ENCODE measurements at places on chromosomes 1 and 21. TPM values are rescaled to one million over a fixed set of nuclear protein-coding genes. Genes with fewer than 3 reads are reported as not detected.
A peak's percentile ranks its signal among the peaks of the same experiment; 100 is the strongest.

GRCh38 chr1:46488343-46489168 is 1.1 kb upstream of the DMBX1 start:
- H3K27me3 ChIP-seq = peaks cover 100% of the 10 kb centered on the region
- no peaks in the 10 kb centered on the region for H3K36me3 ChIP-seq
- H3K4me1 ChIP-seq = peaks cover 6% of the 10 kb centered on the region
- DNase-seq = peak; percentile 82
- H3K4me3 ChIP-seq = peak overlapping the region; percentile 77

DNA sequence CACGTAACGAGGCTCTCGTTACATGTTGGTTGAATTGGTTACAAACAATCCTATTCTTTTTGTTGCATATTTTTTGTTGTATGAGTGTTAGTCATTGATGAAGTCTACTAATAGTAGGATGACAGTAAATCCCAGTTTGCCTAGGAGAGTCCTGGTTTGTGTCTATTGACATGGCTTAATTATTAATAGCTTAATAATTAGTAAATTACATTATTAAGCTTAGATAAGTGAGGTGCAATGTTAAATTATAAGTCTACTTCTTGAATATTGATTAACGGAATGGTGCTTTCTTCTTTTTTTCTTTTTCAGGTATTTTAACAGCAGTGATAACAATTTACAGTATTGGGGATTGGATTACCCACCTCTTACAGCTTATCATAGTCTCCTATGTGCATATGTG is 34.5 kb downstream of the ALG6 start:
- H3K27me3 ChIP-seq = no peaks in the 10 kb centered on the region
- no peak overlapping the region for H3K4me3 ChIP-seq
- H3K36me3 ChIP-seq = peaks cover 4% of the 10 kb centered on the region
- no peak for DNase-seq
- H3K27ac ChIP-seq = no peak overlapping the region

Gene NHLH1
- total RNA-seq = not detected

Gene MPL
- total RNA-seq = 0.32 TPM

Gene TCHHL1
- total RNA-seq = not detected

DNA sequence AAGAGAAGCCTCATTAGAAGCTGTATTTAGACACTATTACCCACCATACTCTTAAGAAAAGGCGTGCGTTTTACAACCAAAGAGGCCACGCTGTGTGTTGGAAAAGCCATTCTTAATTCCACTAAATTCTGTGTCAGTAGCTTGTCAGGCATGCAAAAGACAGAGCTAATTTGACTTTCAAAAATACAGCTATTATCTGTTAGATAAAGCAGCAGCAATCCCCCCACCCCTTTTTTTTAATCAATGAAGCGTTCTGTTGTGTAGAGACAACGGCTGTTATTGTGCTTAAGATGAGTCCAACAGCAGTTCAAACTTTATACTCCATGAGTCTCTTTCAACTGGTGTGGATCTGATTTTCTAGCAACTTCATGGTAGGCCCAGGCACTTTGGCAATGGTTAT is 43.5 kb downstream of the PLA2G4A start:
- H3K27me3 ChIP-seq = peaks cover 16% of the 10 kb centered on the region
- H3K36me3 ChIP-seq = no peaks in the 10 kb centered on the region
- H3K27ac ChIP-seq = peak overlapping the region; percentile 16
- peaks cover 18% of the 10 kb centered on the region for H3K4me1 ChIP-seq
- DNase-seq = no peak

Gene AKR7A3
- 1.6 TPM for total RNA-seq

DNA sequence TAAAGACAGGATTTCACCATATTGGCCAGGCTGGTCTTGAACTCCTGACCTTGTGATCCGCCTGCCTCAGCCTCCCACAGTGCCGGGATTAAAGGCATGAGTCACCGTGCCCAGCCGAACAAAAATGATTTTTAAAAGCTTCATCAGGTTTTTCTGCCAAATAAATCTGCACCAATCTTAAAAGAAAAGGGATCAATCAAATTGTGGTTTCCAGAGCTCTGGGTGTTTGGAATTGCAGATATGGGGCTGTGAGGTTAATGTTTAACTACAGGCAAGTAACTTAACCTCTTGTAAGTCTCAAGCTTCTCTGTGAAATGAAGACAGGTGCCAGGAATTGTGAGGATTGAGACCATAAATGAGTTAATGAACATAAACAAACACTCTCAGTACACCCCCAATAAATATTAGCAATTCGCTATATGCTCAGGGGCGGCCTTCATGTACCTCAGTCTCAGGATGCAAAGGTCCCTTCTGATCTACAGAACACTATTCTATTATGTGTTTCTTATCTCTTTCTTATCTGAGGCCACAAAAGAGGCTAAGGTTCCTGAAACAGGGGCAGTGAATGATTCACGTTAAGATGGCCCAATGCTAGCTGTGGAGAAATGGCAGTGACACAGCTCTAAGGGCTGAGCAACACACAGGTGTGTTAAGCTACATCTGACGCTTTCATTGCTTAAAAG is 7.1 kb upstream of the GNPAT start:
- no peaks in the 10 kb centered on the region for H3K27me3 ChIP-seq
- H3K4me3 ChIP-seq = peak overlapping the region; percentile 21
- H3K4me1 ChIP-seq = peaks cover 6% of the 10 kb centered on the region
- no peak for DNase-seq

DNA sequence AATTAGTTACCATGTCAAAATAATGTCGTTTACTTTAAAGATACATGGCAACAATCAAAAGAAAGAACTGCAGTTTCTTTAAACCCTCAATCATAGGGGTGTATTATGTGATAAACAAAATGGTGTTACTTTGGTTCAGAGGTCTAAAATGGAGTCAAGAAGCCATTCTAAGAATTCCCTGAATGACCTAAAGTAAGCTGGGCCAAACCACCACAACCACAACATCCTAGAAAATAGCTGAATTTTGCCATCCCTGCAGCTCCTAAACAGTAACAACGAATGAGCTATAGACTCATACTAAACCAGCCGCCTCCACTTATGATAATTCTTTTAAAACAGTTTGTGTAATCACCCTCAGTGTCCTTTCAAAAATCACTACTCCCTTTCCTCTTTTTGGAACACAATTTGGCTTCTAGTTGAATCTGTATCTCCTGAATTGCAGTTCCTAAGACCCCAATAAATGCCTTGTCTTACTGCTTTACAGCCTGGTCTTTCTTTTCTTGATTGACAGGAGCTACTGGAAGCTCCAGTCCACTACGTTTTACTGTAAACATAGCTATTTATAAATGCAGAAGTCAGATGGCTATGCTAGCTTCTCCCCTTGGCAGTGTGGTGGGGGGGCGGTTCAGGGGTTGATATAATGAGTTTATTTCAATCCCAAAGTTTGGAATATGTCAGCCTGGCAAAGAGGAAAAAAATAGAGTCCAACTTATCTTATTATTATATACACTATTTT is 84.3 kb downstream of the PLPPR4 start:
- no peak for DNase-seq
- H3K27me3 ChIP-seq = no peaks in the 10 kb centered on the region
- H3K4me1 ChIP-seq = no peaks in the 10 kb centered on the region
- H3K27ac ChIP-seq = no peak overlapping the region
- H3K4me3 ChIP-seq = no peak overlapping the region
- no peaks in the 10 kb centered on the region for H3K36me3 ChIP-seq

- H3K36me3 ChIP-seq = no peaks in the 10 kb centered on the region
- peaks cover 9% of the 10 kb centered on the region for H3K4me1 ChIP-seq
- H3K27ac ChIP-seq = no peak overlapping the region
Measured at GRCh38 chr1:221517961-221518360, 223.9 kb downstream of the DUSP10 start.

DNA sequence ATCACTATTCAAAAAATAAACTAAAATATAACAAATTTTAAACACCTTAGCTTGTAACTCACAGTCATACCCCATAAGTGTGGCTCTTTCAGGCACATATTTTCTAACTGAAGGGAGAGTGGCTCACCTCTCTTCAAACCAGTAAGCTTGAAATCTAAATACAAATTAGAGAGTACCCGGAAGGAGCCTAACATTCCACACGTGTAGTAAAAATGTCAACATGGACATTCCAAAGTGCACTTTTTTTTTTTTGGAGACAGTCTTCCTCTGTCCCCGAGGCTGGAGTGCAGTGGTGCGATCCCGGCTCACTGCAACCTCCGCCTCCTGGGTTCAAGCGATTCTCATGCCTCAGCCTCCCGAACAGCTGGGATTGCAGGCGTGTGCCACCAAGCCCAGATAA is 275.6 kb upstream of the ADGRL2 start:
- no peak overlapping the region for H3K4me3 ChIP-seq
- peaks cover 10% of the 10 kb centered on the region for H3K27me3 ChIP-seq
- no peak overlapping the region for H3K27ac ChIP-seq

- no peak overlapping the region for H3K27ac ChIP-seq
- no peak for DNase-seq
- H3K4me3 ChIP-seq = no peak overlapping the region
Measured at GRCh38 chr1:70509996-70510876, 99.2 kb downstream of the CTH start.

DNA sequence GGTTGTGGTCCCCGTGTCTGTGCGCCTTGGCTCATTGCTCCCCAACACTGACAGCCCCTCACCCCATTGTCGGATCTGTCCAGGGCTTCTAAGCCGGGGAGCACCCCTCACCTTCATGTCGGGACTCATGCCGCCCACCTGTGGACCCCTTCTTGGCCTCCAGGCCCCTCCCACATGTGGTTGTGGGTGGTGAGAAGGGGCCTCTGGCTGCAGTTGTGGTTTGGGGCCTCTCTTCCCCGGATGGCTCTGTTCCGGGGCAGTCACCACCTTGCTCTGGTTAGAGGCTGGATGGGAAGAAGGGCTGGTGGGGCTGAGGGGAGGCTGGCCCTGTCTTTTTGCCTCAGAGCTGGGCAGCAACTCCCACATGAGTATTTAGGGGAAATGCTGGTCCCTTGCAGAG is 158.6 kb upstream of the C1orf174 start:
- no peak overlapping the region for H3K27ac ChIP-seq
- no peaks in the 10 kb centered on the region for H3K36me3 ChIP-seq
- DNase-seq = no peak
- H3K4me1 ChIP-seq = no peaks in the 10 kb centered on the region
- no peak overlapping the region for H3K4me3 ChIP-seq

Gene ACTL8
- total RNA-seq = not detected

DNA sequence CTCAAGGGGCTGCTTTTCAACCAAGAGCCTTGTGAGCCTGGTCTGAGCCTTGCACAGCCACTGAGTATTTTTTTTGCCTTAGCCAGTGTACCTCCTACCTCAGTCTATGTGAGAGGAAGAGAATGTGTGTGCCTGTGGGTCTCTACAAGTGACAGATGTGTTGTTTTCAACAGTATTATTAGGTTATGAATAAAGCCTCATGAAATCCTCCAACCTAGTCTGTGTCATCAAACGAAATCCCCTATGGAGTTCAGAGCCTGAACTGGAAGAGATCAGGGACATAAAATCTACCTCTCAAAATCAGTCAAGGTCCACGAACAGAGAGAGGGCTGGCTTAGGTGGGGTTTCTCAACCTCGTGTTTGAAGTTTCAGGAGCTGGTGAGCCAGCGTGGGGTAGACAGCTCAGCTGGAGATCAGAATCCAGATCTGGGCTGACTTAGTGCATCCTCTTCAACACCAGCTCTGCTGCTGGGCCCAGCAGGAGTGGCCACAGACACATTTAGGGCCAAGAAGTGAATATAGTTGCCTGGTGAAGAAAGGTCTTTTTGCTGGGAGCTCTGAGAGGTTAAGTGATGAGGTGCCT is 8.2 kb downstream of the XKR8 start:
- no peaks in the 10 kb centered on the region for H3K27me3 ChIP-seq
- no peaks in the 10 kb centered on the region for H3K4me1 ChIP-seq
- no peak for DNase-seq
- H3K4me3 ChIP-seq = no peak overlapping the region
- H3K36me3 ChIP-seq = peaks cover 36% of the 10 kb centered on the region

GRCh38 chr21:22754746-22755145 is 1756.5 kb downstream of the NCAM2 start:
- no peaks in the 10 kb centered on the region for H3K4me1 ChIP-seq
- no peak for DNase-seq
- no peak overlapping the region for H3K4me3 ChIP-seq
- H3K27ac ChIP-seq = no peak overlapping the region
- no peaks in the 10 kb centered on the region for H3K36me3 ChIP-seq

GRCh38 chr1:104266612-104267011 is 516.9 kb downstream of the AMY1C start:
- H3K36me3 ChIP-seq = no peaks in the 10 kb centered on the region
- no peak overlapping the region for H3K27ac ChIP-seq
- H3K4me3 ChIP-seq = no peak overlapping the region
- no peaks in the 10 kb centered on the region for H3K27me3 ChIP-seq

Gene AADACL3
- total RNA-seq = not detected

Gene NTPCR
- total RNA-seq = 43.3 TPM

- H3K4me3 ChIP-seq = no peak overlapping the region
- no peaks in the 10 kb centered on the region for H3K27me3 ChIP-seq
- no peak for DNase-seq
- no peaks in the 10 kb centered on the region for H3K4me1 ChIP-seq
Measured at GRCh38 chr1:24892188-24893153, 37.6 kb downstream of the RUNX3 start.

GRCh38 chr1:221761354-221762002 is 19.6 kb upstream of the DUSP10 start:
- no peaks in the 10 kb centered on the region for H3K27me3 ChIP-seq
- H3K4me3 ChIP-seq = no peak overlapping the region
- H3K36me3 ChIP-seq = no peaks in the 10 kb centered on the region
- DNase-seq = no peak

Gene NPR1
- total RNA-seq = 2.7 TPM

- H3K4me1 ChIP-seq = no peaks in the 10 kb centered on the region
- no peaks in the 10 kb centered on the region for H3K27me3 ChIP-seq
- peaks cover 45% of the 10 kb centered on the region for H3K36me3 ChIP-seq
- H3K27ac ChIP-seq = no peak overlapping the region
Measured at GRCh38 chr1:37562984-37563383, 6.2 kb downstream of the DNALI1 start.

DNA sequence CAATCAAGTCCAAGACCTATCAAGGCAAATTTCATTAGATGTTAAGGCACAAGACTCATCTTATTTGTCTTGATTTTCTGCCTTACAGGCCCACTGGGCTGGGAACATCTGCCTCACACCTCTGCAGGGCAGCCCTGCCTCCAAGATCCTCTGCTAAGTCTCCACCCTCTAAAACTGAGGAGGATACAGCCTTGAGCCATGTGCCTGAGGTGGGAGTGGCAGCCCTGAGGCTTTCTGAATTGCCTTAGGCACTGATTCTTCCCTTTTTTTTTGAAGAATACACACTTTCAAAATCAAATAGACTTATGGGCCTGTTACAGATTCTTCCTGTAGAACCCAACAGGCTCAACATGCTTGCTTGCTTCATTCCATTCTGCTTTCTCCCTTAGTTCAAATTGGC is 544.3 kb upstream of the ADAMTS5 start:
- H3K4me3 ChIP-seq = no peak overlapping the region
- no peaks in the 10 kb centered on the region for H3K36me3 ChIP-seq
- DNase-seq = no peak
- H3K4me1 ChIP-seq = no peaks in the 10 kb centered on the region
- H3K27me3 ChIP-seq = no peaks in the 10 kb centered on the region

Gene RHD
- total RNA-seq = not detected

Gene ADAM30
- total RNA-seq = not detected

DNA sequence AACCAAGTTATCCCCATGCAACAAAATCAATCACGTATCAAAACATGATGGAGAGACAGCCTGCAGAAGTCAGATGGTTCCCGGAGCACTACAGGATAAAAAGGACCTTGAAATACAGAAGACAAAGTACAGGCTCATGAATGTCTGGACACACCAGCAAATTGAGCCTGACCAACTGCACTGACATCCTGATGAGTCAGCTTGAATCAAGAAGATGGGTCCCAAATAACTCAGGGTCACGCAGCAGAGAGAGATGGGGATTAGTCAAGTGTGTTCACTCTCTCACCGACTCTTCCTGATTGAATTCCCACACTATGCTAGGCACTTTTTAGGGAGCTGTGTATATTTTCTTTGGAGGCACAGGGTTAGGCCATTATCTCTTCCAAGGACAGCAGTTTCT is 71.1 kb upstream of the DIRAS3 start:
- H3K4me1 ChIP-seq = no peaks in the 10 kb centered on the region
- H3K27me3 ChIP-seq = no peaks in the 10 kb centered on the region
- peaks cover 60% of the 10 kb centered on the region for H3K36me3 ChIP-seq
- H3K27ac ChIP-seq = no peak overlapping the region
- peak; percentile 24 for DNase-seq
- no peak overlapping the region for H3K4me3 ChIP-seq
